Tongue (tissue), 3 donors: ENCODE measurements at places on chromosomes 7 and 10.

- no peak for DNase-seq
Observed at GRCh38 chr10:104427989-104428388, 74.4 kb downstream of the CFAP58 start.

GRCh38 chr7:132250480-132251326, 325.6 kb downstream of the PLXNA4 start:
- peak; percentile 24 for DNase-seq

- DNase-seq, result no peak
Observed at GRCh38 chr10:24726626-24727025, 2.9 kb upstream of the ARHGAP21 start.

DNA sequence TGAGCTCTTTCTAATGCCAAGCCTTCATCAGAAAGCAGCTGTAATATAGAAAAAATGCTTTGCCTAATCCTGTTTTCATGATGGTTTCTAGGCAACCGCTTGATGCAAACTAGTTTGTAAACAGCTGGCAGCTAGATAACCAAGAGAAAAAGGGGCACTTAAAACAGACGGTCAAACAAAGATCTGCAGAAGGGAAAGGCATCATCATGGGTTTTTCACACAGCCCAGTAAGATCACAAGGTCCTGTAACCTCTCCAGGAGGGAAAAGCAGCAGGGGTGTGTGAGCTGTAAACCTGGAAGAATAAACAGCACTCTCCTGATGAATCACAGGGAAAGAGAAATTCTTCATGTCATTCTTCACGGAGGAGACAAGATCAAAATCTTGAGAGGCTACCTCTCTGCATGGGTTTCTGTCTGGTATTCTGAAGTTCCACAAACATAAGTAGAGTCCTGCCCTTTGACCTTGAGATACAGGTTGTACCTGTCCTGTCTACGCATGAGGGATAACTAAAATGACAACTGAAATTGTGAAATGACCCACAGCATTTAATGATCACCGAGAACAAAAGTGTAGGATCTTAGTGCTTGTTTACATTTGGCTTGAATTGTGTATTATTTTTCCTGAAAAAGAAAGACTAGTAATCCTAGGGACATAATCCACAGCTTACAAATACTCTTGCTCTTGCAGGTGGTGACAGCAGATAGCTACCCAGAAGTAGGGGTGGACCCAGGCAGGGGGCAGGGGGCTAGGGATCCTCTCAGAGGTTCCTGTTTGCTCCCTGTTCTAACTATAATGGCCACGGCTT, 48.0 kb downstream of the CREB3L2 start:
- peak; percentile 88 for DNase-seq

GRCh38 chr10:129745186-129745750, 218.8 kb downstream of the EBF3 start:
- DNase-seq, result no peak

DNA sequence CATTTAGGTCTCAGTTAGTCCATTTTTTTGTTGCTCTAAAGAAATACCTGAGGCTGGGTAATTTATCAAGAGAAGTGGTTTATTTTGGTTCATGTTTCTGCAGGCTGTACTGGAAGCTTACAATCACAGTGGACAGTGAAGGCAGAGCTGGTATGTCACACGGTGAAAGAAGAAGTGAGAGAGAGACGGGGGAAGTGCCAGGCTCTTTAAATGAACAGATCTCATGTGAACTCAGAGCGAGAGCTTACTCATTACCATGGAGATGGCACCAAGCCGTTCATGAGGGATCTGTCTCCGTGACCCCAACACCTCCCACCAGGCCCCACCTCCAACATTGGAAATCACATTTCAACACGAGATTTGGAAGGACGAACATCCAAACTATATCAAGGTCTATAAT, 18.9 kb upstream of the PNLIPRP3 start:
- no peak for DNase-seq

DNA sequence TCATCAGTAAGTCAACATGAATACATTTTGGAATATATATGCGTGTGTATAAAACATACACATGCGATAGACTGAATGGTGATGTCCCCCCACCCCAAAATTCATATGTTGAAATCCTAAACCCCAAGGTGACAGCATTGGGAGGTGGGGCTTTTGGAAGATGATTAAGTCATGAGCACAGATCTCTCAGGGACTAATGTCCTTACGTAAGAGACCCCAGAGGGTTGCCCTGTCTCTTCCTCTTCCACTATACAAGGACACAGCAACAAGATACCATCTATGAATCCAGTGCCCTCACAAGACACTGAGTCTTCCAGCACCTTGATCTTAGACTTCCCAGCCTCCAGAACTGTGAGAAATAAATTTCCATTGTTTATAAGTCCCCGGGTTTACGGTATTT, 22.5 kb downstream of the DRGX start:
- no peak for DNase-seq

GRCh38 chr7:107596881-107597581, 17.0 kb downstream of the BCAP29 start:
- DNase-seq, result no peak

DNA sequence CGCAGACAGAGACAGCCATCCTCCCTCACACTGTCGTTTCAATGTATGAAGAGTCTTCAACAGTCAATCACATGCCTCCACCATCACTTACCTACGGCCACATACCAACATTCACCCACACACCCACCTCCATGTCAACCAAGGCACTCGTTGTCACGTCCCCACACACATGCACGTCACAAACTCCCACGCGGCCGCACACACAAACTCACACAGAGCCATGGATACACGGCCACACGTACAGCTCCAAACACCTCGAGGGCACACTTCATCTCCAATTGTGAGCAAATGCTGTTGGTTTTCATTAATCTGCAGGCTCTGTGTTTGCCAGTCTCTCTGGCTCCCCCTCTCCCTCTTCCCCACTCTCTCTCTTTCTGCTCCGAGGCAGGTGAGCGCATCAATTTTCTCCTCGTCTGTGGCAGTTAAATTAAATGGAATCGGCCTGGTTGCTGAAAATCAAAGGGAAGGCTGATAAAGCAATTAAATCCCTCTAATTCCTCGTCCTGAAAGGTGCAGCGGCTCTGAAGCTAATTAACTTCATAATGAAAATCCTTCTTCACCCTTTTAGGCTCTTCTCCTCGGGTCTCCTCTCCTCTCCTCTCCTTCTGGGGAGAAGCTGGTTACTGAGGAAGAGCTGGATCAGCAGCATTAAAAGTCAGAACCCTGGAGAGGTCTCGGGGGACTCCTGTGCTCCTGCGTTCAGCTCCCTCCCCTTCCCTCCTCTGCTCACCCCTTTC, 53.8 kb upstream of the SLF2 start:
- DNase-seq, result no peak

DNA sequence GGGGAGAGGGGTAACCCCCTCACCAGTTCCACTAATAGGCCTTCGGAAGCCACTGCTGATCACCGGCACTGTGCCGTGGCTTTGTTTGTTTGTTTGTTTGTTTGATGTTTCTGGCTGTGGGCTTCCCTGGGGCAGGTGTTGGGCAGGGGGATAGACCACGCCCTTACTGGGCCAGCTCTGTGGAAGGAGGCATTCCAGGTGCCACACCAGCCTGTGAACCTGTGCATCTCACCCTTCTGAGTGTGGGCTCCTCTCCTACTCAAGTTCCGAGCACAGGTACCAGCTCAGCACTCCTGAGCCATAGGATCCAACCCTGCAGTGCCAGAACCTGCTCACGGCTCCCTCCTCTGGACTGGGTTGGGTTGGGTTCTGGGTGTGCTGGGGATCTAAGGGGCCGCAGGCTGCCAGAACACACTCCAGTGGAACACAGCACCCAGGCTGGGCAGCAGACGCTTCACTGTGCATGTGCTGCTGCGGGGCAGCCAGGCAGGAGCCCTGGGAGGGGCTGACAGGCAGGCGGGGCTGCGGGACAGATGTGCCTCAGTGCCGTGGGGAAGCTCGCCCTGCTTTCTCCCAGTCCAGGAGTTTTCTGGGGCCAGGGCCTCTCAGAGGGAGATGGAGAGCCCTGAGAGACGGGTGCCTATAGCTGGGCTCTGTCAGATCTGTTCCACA, 1053.9 kb downstream of the CNTNAP2 start:
- no peak for DNase-seq

- DNase-seq, result no peak
Observed at GRCh38 chr7:111164442-111164841, 73.5 kb downstream of the LRRN3 start.

GRCh38 chr10:43963379-43963778, 314.7 kb upstream of the ZNF32 start:
- no peak for DNase-seq

GRCh38 chr10:1661416-1661815, 75.9 kb downstream of the ADARB2 start:
- no peak for DNase-seq

DNA sequence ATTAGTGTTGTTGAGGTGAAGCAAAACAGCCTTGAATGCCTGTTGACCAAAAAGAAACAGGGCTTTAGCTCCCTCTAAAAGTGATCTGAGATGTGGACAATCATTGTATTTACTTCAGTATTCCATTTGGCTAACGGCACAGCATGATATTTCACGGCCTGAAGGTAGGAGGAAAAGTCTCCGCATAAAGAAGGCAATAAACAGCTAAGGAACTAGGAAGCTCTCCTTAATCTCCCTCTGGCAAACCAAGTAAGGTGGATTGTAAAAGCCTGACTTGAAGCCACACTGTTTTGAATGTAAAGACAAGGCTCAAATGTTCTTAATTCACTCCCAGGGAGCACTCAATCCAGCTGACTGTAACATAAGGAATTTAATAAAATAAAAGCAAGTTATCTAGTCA, 160.0 kb upstream of the ZNF804B start:
- no peak for DNase-seq
